Esophagus squamous epithelium (tissue), 5 donors: ENCODE measurements at places on chromosomes 1 and 21.

- DNase-seq: no peak
Observed at GRCh38 chr1:213291526-213291925, 240.5 kb downstream of the RPS6KC1 start.

DNA sequence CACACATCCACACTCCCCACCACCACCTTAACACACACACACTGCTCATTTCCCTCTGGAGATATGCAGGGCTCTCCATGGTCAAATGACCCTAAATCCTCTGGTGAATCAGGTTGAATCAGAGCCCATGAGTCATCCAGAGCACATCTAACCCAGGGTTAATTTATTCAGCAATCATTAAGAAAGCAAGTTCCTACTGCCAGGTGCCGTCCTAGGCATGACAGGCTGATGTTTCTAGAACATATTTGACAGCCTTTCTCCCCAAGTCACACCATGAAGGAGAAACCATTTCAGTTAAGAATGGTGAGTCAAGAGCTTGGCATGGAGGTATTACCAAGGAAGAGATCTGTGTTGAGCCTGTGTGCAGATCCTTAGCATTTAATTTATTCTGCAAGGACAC lies 194.3 kb upstream of the CAMK1G start:
- no peak for DNase-seq

DNA sequence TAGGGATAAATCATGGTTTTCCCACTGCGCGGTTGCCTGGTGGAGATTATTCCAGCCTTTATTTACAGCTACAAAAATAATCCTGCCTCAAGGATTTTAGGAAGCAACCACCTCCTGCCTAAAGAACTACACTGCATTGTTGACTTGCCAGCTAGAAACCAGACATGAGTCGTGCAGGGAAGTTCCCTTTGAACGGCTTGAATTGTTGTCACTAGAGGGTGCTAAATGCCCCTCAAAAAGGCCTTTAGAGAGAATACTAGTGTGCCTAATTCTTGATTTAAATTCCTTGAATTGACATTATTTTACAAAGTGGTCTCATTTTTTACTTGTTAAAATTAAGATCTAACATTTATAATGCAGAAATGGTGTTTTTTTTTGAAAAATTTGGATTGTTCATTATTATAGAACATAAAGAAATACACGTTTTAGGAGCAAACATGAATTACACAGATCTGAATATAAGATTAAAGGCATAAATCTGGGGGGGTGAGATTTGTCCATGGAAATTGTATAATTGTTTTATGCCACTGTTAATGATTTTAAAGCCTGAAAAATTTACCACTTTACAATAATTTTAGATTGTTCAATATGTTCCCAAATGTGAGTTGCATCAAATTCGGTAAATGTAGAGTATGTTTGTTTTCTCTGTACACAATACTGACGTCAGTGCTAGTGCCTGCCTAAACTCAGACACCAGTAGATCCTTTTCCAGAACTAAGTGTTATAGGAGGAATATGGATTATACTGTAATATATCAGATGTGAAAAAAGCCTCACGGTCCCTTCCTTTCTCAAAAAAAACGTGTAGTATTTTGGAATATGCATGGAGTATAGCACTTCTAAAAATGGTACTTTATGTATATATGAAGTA lies 7.6 kb upstream of the ERG start:
- DNase-seq: no peak

DNA sequence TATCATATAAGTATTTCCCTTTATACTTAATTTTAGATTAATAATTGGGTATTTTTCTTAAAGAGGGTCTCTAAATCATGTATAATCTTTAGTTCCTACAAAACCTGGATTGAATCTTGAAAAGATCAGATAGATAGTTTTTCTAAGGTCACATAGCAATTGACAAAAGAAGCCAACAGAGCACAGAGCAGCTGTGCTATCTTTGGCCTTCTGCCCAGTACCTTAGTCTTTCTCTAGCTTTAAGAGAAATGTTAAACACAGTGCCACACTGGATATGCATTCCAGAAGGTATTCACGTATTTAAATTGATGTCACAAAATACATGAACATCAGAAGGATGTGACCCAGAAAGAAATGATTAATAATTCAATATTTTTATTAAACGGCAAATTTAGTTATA lies 86.8 kb downstream of the C21orf91 start:
- DNase-seq: no peak

DNA sequence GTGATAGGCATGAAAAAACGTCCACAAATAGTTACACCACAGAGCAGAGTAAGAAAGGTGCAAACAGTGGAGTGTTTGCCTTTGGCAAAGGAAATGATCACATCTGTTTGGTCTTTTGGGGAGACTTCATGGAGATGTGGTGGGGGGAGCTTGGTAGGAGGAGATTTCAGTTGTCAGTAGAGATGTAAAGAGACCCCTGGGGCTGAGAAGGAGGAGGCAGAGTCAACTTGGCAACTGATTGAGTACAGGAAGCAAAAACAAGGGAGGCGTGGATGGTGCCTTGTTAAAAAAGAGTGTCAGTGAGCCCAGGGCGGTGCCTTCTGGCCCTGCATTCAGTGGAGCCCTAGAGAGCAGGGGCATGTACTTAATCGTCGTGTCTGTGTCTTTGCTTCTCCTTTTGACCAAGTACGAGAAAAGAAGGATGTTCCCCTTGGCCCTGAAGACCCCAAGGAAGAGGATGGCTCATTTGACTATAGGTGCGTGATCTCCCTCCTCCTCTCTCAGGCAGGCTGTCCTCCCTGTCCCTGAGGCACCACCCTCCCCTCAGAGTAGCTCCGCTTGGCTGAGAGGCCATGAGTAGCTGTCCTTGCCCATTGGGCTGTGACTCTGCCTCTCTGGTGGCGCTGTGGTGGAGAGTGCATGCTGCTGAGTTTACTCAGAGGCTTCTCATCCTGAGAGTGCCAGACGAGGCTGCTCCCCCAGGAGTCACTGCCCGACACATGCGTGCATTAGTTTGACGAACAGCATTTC lies 30.4 kb upstream of the CNTN2 start:
- no peak for DNase-seq

- no peak for DNase-seq
Observed at GRCh38 chr1:174768516-174768915, 231.2 kb upstream of the CACYBP start.

GRCh38 chr1:84691122-84691783 lies 992 bp upstream of the SSX2IP start:
- DNase-seq: no peak

DNA sequence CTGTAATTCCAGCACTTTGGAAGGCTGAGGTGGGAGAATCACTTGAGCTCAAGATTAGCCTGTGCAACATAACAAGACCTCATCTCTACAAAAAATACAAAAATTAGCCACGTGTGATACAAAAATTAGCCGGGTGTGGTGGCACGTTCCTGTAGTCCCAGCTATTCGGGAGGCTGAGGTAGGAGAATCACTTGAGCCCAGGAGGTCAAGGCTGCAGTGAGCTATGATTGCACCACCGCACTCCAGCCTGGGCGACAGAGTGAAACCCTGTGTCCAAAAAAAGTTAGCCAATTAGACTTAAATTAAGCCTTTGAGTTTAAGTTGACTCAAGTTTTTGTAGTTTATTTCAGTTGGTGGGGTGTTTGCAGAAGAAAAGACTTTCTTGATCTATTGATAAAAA lies 11.8 kb downstream of the CXADR start:
- no peak for DNase-seq

GRCh38 chr1:13697738-13698137 lies 2.2 kb upstream of the PRDM2 start:
- DNase-seq: no peak

- no peak for DNase-seq
Observed at GRCh38 chr1:102937401-102937800, 170.9 kb downstream of the COL11A1 start.

DNA sequence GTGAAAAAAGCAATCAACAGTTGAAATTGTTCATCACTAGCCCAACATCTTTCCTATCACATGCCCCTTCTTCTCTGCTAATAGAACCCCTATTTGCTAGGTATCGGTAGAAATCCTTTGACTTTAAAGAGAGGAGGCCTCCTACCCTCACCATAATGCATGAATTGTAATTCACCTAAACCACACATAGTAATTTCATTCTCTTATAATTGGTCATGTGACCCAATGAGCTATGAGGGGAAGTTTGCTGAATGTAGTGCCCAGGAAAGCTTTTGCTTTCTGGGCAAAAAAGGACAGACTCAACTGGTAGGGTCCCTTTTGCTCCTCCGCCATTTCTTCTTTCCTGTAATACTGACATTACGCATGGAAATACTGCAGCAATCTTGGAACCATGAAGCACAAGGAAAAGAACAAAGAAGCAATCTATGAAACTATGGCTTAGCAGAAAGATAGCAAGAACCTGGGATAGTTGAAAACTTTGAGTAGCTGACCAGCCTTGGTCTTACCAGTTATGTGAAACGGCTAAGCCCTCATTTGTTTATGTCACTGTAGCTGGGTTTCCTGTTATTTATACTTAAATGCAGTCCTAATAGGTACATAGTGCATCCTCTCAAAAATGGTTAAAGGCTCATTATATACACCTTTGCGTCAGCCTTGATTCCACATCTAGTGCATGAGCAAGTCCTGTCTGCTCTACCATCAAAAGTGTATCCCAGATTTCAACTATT lies 10.2 kb upstream of the CHI3L2 start:
- no peak for DNase-seq

DNA sequence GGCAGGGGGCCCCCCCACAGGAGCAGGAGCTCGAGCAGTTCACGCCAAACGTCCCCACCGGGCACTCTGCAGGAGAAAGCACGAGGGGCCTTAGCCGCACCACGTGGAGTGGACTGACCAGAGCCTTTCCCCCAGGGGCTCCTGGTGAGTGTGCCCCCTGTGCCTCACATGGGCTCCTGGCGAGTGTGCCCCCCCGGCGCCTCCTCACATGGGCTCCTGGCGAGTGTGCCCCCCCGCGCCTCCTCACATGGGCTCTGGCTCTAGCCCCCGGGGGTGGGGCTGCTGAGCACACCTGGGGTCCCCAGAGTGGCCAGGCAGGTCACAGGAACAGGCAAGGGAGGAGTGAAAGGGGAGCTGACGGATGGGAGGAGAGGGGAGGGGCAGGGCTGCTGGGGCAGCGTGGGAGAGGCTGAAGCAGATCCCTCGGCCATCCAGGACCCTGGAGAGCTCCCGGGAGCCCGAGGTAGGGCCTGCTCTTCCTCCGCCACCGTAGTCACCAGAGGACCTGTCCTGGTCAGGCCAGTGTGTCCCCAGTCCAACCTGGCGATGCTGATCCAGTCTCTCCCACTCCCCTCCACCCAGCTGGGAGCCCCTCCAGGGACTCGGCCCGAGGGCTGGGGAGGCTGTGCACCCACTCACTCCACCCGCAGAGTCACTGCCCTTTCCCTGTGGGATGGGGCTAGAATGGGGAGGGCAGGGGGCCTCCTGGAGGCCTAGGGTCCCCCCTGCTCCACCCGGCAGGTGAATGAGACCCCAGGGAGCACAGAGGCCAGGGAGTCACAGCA lies 47.6 kb downstream of the ARHGEF16 start:
- DNase-seq: peak; percentile 60

- no peak for DNase-seq
Observed at GRCh38 chr1:32339363-32339978, 3.4 kb upstream of the MARCKSL1 start.

- DNase-seq: no peak
Observed at GRCh38 chr1:115196296-115196695, 107.0 kb upstream of the TSPAN2 start.

GRCh38 chr1:40107290-40107959 lies 10.4 kb upstream of the PPT1 start:
- no peak for DNase-seq

DNA sequence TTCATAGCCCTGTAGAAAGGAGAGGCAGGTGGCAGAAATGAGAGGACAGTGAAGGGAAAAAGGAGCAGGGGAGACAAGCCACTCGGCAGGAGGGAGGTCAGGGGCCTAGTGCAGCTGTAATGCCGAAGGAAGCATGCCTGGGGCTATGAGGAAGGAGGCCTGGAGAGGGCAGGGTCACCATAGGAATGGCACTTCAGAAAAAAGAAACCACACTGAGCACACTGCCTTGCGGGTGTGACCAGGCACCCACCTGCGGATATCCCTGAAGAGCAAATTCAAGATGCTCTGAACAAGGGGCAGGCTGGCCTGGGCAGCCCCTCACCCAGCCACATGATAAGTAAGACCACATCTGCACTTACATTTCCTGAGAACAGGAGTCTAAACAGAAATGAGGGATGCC lies 104.7 kb downstream of the JAK1 start:
- no peak for DNase-seq

DNA sequence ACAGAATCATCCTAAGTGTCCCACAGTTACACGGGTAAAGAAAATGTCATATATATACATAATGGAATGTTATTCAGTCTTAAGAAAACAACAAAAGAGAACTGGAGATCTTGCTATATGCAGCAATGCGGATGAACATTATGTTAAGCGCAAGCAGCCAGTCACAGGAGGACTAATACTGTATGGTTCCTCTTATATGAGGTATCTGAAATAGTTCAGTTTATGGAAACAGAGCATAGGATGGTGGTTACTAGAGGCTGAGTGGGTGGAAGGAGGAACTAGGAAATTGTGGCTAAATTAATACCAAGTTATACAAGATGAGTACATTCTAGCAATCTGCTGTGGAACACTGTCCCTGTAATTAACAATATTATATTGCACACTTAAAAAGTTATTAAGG lies 834.3 kb downstream of the KCNT2 start:
- no peak for DNase-seq

GRCh38 chr1:15966081-15966955 lies 9.6 kb downstream of the ZBTB17 start:
- DNase-seq: no peak

- DNase-seq: no peak
Observed at GRCh38 chr1:47532921-47533792, 95.3 kb downstream of the FOXD2 start.

DNA sequence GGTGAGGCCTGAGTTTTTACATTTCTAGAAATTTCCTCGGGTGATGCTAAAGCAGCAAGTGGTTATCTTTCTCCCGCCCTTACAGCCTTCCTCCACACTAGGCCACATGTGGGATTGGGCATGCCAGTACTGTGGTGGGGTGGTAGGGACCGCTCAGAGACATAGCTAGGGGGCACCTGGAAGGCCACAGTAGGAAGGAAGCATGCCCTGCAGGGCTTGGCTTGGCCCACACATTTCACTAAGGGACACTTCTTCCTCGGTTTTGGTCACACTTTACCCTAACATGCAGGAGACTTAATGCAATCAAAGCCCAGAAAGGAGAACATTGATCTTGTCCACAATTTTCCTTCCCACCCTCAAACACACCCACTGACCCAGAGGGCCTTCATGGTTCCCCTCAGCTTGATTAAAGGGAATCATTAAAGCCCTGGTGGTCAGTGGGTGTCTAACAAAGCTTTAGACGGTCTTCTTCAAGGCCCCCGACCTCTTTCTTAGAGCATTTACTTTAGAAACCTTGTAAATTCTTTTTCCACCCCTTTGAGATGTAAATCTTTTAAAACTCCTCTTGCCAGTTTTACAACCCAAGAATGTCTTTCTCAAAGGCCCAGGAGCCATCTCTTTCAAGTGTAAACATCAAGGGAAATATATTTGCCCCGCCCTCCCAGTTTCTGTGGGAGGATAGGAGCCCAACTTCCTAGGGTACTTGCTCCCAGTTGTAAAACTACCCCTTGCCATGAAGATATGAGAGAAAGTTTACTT lies 246.4 kb upstream of the PTBP2 start:
- no peak for DNase-seq

DNA sequence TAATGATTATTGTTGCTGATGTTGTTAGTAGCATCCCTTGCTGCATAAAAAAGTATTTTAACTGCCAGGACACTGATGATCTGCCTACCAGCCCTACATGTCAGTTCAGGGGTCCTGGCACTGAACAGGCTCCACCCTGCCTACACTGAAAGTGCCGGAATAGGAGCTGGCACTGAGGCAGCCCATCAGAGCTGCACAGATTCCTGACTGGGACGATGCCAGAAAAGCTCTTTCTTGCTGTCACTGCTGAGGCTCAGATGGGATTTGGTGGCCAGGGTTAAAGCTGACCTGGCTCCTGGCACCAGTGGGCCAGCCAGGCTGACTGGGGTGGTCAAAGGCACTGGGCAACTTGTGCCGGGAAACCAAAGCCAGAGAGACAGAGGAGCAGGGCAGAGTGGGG lies 6.2 kb upstream of the DISP3 start:
- no peak for DNase-seq
